ENCODE measurements at places on chromosomes 13 and 19. TPM values are rescaled to one million over a fixed set of nuclear protein-coding genes. Genes with fewer than 3 reads are reported as not detected.

Gene CERS1
- 43.0 TPM for polyA plus RNA-seq

GRCh38 chr13:98286799-98287198 is 109.7 kb upstream of the RNF113B start:
- H3K4me1 ChIP-seq = peaks cover 7% of the 10 kb centered on the region
- H3K27ac ChIP-seq = no peak overlapping the region
- no peaks in the 10 kb centered on the region for H3K27me3 ChIP-seq
- no peak for DNase-seq
- H3K36me3 ChIP-seq = no peaks in the 10 kb centered on the region
- no peak overlapping the region for H3K4me3 ChIP-seq

DNA sequence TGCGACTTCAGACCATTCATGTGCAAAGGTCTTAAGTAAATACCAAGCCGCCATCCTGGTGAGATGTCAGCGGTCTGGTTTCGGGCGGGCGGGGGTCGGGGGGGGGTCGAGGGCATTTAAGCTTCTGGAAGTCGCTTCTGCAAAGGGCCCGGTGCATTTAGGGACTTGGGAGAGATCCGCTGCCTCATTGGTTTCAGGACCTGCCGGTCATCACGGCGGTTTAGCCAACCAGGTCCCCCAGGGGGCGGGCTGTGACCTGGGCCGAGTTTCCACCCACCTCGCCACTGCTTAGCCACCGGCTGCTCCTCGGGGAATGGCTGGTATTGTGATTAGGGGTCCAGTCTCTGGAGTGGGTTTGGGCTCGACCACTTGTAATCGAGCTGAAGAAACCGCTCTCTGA is 7.8 kb downstream of the ANKLE1 start:
- H3K27ac ChIP-seq = no peak overlapping the region
- H3K4me1 ChIP-seq = no peaks in the 10 kb centered on the region
- no peaks in the 10 kb centered on the region for H3K36me3 ChIP-seq

- no peak overlapping the region for H3K4me3 ChIP-seq
- no peak overlapping the region for H3K27ac ChIP-seq
- H3K4me1 ChIP-seq = no peaks in the 10 kb centered on the region
Observed at GRCh38 chr13:101242720-101243119, 173.6 kb downstream of the NALCN start.

All from testis (tissue), 5 donors.